ENCODE measurements at places on chromosomes 5 and 9.

GRCh38 chr5:170809551-170809950, 26.0 kb downstream of the GABRP start:
- no peak for DNase-seq

- DNase-seq: no peak
These were observed 634.4 kb upstream of the WWC1 start for GRCh38 chr5:167657016-167657415.

DNA sequence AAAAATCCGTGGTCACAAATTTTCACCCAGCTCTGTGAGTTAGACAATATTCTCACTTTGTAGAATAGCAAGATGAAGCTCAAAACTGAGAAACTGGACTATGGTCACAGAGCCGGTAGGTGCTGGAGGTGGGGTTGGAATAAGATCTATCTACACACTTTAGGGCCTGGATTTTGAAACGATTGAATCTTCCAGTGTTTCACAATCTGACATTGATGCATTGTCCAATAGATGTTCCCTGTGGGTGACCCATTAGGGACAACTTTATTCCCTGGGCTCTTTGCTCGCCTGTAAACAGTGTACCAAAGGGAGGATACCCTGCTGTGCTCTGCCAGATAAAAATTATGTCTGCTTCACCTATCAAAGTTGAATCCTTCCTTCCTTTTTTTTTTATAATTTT, 145.4 kb upstream of the MPDZ start:
- no peak for DNase-seq

GRCh38 chr9:81424431-81424830, 264.9 kb downstream of the TLE1 start:
- DNase-seq: no peak

- DNase-seq: no peak
These were observed 36.3 kb downstream of the CD180 start for GRCh38 chr5:67160272-67160671.

GRCh38 chr9:100549048-100549447, 28.8 kb upstream of the CAVIN4 start:
- DNase-seq: no peak

DNA sequence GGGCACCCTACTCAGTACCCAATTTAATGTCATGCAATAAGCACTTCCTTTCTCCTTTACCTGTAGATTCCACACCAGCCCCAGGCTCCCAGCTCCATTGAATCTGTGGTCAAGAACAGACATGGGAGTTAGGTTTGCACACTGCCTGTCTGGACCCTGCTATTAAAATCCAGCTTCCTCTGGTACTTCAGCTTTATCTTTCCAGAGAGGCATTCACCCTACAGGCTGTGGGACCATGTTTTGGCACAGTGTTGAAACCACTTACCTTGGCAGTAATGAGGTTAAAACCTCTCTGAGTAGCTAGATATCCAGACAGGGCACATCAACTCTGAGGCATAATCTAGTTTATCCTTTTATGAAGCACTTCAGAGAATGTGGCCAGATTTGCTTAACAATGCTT, 191.5 kb upstream of the PCSK5 start:
- DNase-seq: no peak

GRCh38 chr9:83584995-83585394, 37.9 kb upstream of the IDNK start:
- no peak for DNase-seq

DNA sequence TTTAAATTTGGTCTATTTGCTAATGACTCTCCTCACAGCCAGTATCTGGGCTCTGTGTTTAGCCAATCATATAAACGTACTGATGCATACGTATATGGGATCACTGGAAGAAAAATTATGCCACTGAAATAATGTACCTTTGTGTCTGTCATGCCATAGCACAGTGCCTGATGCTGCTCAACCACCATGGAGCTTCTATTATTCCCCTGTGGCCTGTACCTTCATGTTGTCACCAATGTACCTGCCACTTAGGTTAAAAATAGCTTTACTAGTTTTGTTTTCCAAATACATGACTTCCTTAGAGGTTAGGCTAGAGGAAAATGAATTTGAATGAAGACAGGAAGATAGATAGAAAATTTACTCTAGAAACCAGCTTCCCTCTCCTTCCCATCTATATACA, 34.6 kb downstream of the HACD4 start:
- DNase-seq: no peak

DNA sequence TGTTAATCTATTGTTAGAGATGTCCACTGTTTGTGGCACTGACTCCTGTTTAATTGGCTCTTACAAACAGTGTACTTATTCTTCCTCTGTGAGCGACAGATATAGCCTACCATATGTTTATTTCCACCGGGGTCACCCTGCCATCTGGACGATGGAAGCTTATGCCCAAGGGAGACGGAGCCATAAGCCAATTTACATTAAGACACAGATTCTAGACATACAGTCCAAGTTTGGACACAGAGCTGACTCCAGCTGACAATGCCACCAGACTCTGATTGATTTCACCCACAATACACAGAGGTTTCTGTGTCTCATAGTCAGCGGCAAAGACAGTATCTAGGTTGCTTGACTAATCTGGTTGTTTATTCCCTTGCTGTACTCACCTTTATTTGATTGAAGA, 198.9 kb downstream of the ENC1 start:
- DNase-seq: no peak

- DNase-seq: no peak
These were observed 91.9 kb upstream of the CHD1 start for GRCh38 chr5:99020698-99021048.

GRCh38 chr5:88256872-88257271, 11.8 kb downstream of the TMEM161B start:
- DNase-seq: no peak

GRCh38 chr9:86238861-86239770, 20.3 kb downstream of the C9orf153 start:
- DNase-seq: no peak

GRCh38 chr9:137725598-137725997, 106.8 kb downstream of the EHMT1 start:
- DNase-seq: peak; percentile 28

- no peak for DNase-seq
These were observed 95.9 kb upstream of the FCN2 start for GRCh38 chr9:134784577-134785305.

- no peak for DNase-seq
These were observed 4.1 kb upstream of the SPOUT1 start for GRCh38 chr9:128833696-128834095.

- DNase-seq: no peak
These were observed 125.9 kb downstream of the APBA1 start for GRCh38 chr9:69546265-69546664.

DNA sequence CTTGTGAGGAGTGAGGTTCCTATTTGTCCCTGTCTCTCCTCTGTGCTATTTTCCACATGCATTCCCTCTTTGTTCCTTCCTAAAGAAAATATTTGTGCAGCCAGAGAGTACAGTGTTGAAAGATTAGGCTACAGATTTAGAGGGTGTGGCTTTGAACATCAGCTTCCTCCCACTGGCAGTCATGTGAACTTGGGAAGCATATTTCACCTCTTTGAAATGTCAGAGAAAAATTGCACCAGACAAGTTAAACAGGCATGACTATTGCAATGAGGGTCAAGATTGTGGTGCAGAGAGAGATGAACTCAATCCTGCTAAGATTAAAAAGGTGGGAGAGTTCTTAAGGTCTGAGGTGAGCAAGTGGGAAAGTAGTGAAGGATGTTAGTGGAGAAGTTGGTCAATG, 641.0 kb downstream of the DNAH5 start:
- no peak for DNase-seq

DNA sequence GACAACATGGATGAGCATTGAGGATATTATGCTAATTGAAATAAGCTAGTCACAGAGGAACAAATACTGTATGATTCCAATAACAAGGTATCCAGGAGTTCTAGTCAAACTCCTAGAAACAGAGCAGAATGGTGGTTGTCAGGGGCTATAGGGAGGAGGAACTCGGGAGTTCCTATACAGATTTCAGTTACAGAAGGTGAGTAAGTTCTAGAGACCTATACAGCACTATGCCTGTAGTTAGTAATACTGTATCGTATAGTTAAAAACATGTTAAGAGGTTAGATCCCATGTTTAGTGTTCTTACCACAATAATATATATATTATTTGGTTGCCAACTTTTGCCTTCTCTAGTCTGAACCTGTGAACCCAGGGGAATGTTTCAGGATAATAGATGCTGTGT, 7.9 kb upstream of the OXCT1 start:
- no peak for DNase-seq

DNA sequence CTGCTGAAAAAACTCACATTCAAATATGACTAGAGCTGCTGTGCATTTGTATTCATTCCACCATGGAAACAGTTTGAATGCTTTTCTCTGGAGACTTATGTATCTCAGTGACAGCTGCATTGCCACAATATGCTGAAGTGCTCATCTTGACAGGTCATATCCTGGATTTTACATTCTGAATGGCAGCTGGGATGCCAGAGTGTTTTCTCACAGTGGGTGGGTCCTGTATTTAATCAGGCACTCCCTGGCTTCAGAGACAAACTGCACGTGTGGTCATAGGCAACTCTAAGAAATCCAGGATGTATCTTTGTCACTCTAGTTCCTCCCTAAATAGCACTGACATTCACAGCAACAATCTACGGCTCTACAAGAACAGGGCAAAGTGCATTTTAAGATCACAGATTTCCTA, 75.6 kb downstream of the ST8SIA4 start:
- DNase-seq: no peak

DNA sequence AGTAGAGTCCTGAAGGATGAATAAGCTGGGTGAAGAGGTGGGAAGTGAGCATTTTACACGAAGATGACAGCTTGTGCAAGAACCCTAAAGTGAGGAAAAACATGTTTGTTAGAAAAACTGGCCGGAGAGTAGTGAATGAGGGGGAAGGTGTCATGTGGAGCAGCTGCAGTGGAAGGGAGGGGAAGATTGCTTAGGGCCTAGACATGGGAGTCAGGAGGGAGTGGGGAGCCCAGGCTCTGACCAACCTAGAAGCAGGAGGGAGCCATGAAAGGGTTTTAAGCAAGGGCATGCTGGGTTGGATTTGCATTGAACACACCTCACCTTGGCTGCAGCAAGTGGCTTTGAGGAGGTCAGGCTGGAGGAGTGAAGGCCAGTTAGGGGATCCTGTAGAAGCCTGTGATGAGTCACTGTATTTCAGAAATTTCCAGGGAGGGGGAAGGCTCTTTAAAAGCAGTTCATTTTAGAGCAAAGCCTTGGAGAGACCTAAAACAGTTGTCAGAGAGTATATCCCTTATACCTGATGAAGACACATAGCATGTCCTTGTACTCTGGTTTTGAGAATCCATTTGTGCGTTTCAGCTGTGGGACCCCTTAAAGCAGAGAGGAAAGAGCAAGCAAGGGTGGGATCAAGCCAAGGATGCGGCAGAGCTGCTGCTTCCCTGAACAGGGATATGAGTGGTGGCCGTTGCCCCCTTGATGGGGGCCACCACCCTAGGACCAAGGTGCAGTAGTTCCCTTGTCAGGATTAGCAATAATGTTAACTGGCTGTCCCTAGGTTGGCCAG, 45.4 kb downstream of the ANGPTL2 start:
- DNase-seq: no peak

GRCh38 chr5:57082441-57083067, 91.3 kb upstream of the GPBP1 start:
- DNase-seq: no peak

GRCh38 chr9:125183054-125183453, 6.5 kb downstream of the PPP6C start:
- no peak for DNase-seq

GRCh38 chr5:93019896-93020295, 561.1 kb downstream of the NR2F1-AS1 start:
- no peak for DNase-seq

DNA sequence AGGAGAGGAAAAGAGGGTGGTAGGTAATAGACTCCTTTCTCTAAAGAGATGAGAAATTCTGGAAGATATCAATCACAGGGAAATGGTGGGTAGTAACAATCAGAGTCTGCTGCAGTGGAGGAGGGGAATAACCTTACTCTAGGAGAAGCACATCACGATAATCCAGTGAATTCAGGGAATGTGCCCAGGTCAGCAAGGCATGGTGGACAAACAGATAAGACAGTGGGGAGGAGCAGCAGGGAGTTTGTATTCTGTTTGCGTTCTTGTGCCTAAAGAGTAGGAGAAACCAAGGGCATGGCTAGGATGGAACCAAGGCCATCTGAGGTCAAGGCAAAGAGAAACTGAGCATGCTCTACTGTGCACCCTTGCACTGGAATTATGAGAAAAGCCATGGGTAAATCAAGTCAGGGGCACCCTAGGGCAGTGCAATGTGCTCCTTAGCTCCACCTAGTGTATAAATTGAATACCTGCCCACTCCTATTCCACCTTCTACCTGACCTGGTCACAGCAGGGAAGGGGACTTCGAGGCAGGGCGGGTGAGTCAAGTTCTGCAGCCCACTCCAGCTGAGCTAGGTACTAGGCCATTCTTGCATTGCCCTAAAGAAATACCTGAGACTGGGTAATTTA, 31.6 kb downstream of the RETREG1 start:
- no peak for DNase-seq

GRCh38 chr5:52544738-52545137, 243.0 kb upstream of the ITGA1 start:
- no peak for DNase-seq

DNA sequence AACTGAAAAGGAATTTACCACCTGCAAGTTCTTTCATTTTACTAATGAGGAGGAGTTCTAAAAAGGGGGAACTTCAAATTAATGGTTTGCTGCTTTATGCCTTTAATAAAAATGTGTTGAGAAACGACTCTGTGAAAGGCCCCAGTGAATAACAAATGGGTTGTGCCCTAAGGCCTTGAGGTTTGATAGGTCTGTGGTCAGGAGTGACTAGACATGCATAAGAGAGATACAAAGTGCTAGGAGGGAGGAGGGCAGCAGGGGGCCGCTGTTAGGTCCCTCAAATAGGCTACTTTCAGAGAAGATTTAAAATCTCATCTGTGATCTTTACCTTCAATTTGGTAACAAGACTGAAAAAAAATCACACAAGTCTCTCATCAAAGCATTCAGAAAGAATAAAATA, 58.3 kb downstream of the FAM81B start:
- DNase-seq: no peak

- DNase-seq: no peak
These were observed 203.4 kb downstream of the GADD45G start for GRCh38 chr9:89808076-89808755.

DNA sequence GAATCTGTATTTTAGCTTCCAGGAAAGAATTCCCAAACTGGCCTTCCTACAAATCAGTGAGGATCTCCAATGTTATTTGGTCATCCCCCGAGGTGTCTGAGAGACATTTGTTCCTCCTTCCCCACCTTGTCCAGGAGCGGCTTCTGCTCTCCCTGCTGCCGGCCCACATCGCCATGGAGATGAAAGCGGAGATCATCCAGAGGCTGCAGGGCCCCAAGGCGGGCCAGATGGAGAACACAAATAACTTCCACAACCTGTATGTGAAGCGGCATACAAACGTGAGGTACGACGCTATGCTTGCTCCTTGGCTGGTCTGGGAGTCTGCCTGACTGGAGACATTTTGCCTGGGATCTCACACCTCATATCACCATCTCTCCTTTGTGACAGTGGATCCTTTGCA, 160.4 kb downstream of the CFAP90 start:
- no peak for DNase-seq

GRCh38 chr5:111262815-111263214, 38.6 kb downstream of the CAMK4 start:
- DNase-seq: no peak
